Activated CD4-positive, CD25-positive, alpha-beta regulatory T cell (primary cell): ENCODE measurements at places on chromosomes 7 and 10.

- DNase-seq: no peak
Measured at GRCh38 chr10:92153-92552, 43.1 kb upstream of the TUBB8 start.

DNA sequence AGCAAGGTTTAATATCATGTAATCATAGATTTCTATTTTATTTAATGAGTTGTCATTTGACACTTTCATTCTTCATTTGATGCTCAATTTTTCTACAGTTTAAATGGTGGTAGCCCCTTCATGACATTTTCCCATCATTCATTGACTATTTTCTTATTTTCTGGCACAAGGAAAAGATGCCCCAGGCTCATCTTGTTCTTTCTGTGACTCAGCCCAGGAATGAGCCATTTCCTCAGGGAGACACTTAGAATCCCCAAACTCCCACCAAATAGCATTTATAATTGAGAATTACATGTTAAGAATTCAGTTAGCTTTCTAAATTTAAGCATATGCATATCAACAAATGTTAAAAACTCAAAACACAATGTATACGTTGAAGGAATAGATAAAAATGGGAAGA is 222.3 kb downstream of the KIF20B start:
- DNase-seq: no peak

GRCh38 chr10:33260403-33261149 is 73.9 kb downstream of the NRP1 start:
- no peak for DNase-seq

GRCh38 chr7:135265637-135266036 is 32.0 kb downstream of the STRA8 start:
- no peak for DNase-seq

DNA sequence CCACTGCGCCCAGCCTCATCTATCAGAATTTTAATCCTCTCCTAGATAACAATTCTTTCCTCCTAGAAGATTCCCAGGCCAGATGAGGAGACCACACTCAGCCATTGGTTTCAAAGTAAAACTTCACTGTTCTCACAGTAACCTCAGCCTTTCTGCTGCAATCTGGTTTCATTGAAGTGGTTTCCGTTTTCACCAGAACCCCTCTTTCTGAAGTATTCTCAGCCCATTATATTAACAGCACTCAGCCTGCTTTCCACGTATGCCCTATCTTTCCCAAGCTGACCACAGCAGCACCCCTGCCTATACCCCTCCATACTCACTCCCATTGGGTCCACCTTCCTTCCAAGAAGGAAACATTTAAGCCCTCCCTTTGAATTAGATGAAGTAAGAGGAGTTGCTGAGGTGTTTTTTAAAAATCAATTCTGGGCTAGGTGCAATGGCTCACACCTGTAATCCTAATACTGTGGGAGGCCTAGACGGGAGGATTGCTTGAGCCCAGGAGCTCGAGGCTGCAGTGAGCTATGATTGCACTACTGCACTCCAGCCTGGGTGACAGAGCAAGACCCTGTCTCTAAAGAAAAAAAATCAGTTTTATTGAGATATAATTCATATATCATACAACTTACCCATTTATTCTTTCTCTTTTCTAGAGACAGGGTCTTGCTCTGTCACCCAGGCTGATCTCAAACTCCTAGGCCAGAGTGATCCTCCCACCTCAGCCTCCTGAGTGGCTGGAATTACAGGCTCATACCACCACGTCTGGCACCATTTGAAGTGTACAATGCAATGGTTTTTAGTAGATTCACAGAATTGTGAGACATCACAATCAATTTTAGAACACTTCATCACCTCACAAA is 11.3 kb downstream of the PLAU start:
- DNase-seq: no peak

DNA sequence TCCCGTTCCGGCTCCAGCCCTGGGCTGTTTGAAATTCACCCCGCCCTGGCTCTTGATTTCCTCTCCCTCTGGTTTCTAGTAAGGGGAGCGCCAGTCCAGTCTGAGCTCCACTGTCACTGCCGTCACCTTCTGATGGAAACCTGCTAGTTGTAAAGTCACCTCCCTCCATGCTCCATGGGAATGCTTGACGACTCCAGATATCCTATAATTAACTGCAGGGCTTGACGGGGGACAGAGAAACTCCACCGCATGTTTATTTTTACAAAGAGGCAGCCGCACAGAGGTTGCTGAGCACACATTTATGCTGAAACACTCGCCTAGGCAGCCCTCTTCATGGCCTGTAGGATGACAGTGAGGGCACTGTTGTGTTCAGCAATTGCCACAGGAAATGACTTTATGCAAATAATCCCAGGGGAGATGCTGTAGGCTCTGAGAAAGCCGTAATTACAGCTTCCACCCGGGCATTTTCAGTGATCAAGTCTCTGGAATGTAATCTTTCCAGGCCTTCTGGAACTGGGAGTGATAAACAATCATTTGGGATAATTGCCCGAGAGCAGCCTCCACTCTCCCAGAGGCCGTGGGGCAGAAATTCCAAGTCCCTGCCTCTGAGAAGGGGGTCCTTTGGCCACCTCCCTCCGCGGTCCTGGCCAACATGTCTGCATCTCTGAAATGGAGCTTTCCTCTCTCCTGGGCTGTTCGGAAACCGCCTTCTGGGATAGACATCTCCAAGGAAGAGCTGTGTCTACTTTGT is 300.5 kb downstream of the KLF6 start:
- DNase-seq: no peak
